ENCODE measurements at places on chromosomes 1 and 21.

- no peak for DNase-seq
Measured at GRCh38 chr1:235050911-235051360, 77.7 kb downstream of the TOMM20 start.

- DNase-seq = no peak
Measured at GRCh38 chr1:212938846-212939245, 11.5 kb upstream of the VASH2 start.

GRCh38 chr1:17207540-17207939 is 2.6 kb downstream of the PADI1 start:
- DNase-seq = no peak

DNA sequence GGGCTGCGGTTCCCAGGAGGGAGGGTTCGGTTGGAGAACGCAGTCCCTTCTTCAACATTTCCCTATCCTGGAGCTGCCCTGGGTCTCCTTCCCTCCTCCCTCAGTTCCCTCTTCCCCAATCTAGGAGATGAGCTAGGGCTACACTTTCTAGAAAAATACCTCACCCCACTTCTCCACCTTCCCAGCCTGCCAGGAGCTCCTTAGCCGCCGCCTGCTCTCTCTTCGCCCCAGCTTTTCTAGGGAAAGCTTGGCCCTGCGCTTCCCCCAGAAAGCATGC is 488 bp upstream of the ADAMTS1 start:
- no peak for DNase-seq

DNA sequence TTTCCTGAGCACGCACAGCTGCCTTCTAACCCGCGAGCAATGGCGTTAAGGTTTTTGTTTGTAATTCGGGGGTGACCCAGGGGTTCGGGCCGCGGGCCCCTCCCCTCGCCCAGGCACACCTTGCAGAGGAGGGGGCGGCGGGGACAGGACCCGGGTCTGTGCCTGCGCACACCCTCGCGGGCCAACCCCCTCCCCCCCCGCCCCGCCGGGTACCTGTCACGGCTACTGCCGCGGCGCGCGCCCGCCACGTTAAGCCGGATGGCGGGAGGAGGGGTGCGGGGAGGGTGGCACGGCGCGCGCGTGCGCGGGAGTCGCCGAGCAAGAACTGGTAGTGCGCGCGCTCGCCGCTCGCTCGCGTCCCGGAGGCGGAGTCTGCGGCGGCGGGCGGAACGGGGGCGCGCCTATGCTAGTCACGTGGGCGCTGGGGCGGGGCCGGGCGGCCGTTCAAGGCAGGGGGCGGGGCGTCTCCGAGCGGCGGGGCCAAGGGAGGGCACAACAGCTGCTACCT is at the start of gene TPTE:
TPTE (plus strand) TSS at position 493 of the 508 bp plus-strand sequence. CDS start 17,141 bp downstream, outside the sequence.
- no peak for DNase-seq

DNA sequence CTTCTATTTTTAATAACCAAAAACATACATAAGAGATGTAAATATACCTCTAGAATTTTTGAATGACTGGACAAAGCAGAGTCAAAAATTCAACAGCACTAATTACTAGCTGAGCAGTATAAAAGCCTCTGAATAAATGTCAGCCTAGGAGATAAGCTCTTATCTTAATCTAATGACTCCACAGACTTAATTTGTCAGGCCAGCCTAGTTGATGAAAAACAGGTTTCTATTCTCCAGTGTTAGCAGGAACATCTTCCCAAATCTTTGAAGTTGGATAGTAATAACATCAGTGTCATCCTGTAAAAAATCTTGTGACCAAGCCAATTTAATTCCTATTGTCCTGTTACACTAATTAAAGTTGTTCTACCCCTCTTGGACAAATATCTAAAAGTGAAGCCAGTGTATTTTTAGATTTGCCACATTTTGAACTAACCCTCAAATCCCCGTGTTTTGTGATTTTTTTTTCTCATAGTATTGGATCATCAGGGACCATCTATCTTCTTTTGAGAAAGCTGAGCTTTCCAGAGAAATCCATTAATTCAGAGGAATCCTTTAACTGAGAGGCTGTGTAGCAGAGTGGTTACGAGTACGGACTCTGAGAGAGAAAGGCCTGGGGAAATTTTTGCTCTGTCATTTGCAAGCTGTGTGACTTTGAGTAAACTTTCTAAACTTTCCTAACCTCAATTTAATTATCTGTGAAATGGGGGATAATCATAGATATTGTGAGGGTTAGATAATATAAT is 41.2 kb downstream of the LMO4 start:
- DNase-seq = no peak

GRCh38 chr1:171185091-171185490 is at the start of gene FMO2:
TSS of gene FMO2 (plus strand) at chr1:171185300. CDS start at chr1:171185714, 414 bp downstream.
- no peak for DNase-seq
